ENCODE measurements at places on chromosomes 2 and 18.

GRCh38 chr18:78995740-78996395 lies 16.2 kb downstream of the SALL3 start:
- DNase-seq = no peak

DNA sequence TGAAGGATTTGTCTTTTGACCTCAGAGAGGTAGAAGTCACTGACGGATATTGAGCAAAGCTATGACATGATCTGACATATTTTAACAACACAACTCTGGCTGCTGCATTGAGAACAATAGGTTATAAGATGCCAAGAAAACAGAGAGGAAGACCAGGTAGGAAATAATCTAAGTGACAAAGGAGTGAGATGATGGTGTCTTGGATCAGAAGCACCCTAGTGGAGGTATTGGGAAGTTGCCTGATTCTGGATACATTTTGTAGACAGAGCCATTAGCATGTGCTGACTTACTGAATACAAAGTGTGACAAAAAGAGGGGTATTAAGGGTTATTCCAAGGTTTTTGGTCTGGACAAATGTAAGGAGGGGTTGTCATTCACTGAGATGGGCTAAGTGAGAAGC lies 1438.1 kb downstream of the DPP10 start:
- DNase-seq = no peak

- DNase-seq = peak; percentile 22
Observed at GRCh38 chr2:67840460-67841068, 222.2 kb downstream of the C1D start.

GRCh38 chr18:24296276-24296675 lies 101.3 kb downstream of the OSBPL1A start:
- DNase-seq = no peak

GRCh38 chr18:58542426-58543159 lies 86.3 kb downstream of the ALPK2 start:
- no peak for DNase-seq

DNA sequence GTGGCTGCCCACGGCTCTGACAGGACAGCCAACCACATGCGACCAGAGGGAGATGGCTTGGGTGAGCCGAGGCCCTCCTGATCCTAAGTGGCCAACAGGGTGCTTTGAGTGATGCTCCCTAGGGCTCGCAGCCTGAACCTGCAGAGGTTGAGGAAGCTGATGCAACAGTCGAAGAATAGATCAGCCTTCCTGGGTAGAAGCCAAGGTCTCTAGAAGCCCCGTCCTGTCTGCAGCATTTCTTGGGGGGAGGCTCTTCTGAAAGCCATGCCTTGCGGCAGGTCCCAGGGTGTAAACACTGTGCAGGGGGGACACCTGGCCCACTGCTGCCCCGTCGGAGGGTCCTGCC lies 136.4 kb downstream of the HDAC4 start:
- no peak for DNase-seq

DNA sequence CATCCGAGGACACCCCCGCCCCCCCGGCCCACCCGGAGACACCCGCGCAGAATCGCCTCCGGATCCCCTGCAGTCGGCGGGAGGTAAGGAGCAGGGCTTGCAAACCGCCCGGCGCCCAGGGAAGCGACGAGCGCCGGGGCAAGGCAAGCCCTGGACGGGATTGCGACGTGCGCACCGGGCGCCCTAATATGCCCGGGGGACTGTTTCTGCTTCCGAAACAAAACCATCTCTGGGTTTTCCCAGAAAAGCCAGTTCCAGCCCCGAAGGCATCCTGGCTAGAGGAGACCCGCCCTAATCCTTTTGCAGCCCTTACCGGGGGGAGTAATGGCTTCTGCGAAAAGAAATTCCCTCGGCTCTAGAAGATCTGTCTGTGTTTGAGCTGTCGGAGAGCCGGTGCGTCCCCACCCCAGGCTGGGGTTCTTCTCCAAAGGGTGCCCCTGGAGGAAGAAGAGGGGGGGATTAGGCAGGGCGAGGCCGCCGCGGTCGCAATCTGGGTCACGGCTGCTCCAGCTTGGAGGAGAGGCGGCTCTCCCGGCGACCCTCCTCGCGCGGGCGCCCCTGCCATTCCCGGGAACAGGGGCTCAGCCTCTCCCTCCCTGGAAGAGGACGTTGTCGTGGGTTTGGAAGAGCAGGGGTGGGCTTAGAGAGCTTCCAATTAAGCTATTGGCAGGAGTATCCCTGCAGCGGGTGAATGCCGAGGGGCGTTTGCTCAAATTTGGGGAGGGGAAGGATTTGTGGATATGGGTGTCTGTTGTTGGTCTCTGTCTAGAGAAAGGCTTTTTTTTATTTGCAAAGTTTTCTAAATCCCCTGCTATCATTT lies 521 bp downstream of the MYCN start:
- DNase-seq = peak; percentile 70

- no peak for DNase-seq
Observed at GRCh38 chr2:96810783-96811192, 5.3 kb upstream of the CNNM3 start.

- DNase-seq = no peak
Observed at GRCh38 chr2:74884118-74884762, 50.3 kb downstream of the HK2 start.

- DNase-seq = no peak
Observed at GRCh38 chr2:134490559-134490958, 228.2 kb downstream of the TMEM163 start.

GRCh38 chr2:83584672-83585071 lies 874.4 kb downstream of the SUCLG1 start:
- DNase-seq = no peak

DNA sequence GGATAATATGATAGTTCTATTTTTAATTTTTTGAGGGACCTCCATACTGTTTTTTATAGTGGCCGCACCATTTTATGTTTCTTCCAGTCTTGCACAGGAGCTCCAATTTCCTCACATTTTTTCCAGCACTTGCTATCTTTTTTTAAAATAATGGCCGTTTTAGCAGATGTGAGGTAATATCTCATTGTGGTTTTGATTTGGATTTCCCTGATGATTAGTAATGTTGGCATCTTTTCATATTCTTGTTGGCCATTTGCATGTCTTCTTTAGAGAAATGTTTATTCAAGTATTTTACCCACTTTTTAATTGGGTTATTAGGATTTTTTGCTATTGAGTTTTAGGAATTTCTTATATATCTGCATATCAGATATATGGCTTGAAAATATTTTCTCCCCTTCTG lies 29.9 kb upstream of the NAPG start:
- DNase-seq = no peak

DNA sequence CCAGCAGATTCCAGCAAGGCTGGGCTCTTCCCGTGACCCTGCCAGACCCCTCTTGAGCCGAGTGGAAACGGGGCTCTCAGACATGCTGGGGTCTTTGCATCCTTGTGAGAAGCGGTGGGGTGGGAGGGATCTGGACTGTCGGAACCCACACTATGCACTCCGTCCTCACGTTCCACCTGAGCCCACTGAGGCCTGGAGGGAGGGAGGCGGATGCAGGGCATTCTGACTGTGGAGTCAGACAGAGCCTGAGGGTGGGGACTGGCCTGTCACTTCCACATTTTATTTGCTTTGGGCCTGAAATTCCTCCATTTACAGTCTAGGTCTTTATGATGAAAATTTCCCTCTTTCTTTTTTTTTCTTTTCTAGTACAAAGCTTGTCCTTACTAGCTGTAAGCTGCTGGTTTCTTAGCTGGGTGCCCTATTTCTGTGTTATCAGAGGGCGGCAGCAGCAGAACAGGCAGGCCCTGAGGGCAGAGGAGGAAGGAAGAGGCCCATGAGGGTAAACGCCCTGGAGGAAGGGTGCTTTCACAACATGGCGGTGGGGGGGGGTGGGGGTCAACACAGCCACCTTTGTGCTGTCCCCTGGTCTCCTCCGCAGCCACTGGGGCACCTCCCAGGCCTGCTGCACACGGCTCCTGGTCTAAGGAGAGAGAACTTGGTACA lies 373.5 kb upstream of the MYT1L start:
- DNase-seq = no peak

- DNase-seq = no peak
Observed at GRCh38 chr2:215019085-215019484, 119.3 kb downstream of the ABCA12 start.

- no peak for DNase-seq
Observed at GRCh38 chr2:235940330-235940729, 227.9 kb downstream of the GBX2 start.

GRCh38 chr18:41873730-41874129 lies 81.3 kb upstream of the PIK3C3 start:
- no peak for DNase-seq

DNA sequence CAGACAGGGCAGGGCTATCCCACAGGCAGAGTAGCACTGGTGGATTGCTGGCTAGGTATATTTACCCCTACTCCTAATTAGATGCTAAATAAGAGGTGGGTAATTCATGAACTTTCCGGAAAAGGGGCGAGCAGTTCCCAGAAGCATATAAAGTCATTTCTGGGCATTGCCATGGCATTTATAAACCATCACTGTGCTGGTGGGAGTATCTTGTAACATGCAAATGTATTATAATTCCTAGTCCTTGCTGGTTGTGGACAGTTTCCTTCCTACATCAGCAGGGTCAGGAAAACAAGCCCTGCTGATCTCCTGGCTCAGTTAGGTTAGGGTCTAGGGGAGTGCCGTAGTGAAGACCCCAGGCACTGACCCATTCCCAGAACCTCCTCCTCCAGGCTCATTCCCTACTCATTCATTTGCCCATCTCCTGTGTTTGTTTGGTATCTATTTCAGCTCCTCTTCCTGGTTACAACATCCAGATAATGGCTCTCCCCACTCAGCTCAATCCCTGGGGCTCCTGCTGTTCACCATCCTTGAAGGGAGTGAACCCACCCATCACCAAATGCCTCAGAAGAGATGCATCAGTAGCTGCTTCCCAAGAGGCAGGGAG lies 282.7 kb downstream of the SRBD1 start:
- no peak for DNase-seq

GRCh38 chr2:62806231-62806630 lies 100.7 kb downstream of the EHBP1 start:
- DNase-seq = no peak

GRCh38 chr2:212282671-212283261 lies 255.8 kb downstream of the ERBB4 start:
- DNase-seq = no peak

GRCh38 chr2:239264838-239265651 lies 135.8 kb downstream of the HDAC4 start:
- no peak for DNase-seq

DNA sequence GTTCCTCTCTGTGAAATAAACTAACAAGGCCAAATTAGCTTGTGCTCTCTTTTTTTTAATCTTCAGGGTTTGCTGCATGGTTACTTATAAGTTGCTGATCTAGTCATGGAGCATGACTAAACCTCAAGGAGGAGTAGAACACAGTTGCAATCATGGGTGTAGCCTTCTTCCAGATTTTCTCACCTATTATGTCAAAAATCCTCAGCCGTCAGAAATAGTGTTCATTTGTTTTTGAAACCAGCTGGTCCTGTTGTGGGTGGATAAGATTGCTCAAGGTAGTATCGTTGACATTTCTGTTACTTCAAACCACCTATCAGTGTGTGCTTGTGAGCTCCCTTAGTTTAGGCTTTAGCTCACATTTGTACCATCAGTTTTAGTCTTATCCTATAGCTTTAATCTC lies 11.2 kb downstream of the RELCH start:
- no peak for DNase-seq

GRCh38 chr2:104078431-104079157 lies 775.3 kb upstream of the POU3F3 start:
- no peak for DNase-seq

GRCh38 chr2:111900859-111901258 lies 2.5 kb downstream of the MERTK start:
- no peak for DNase-seq

DNA sequence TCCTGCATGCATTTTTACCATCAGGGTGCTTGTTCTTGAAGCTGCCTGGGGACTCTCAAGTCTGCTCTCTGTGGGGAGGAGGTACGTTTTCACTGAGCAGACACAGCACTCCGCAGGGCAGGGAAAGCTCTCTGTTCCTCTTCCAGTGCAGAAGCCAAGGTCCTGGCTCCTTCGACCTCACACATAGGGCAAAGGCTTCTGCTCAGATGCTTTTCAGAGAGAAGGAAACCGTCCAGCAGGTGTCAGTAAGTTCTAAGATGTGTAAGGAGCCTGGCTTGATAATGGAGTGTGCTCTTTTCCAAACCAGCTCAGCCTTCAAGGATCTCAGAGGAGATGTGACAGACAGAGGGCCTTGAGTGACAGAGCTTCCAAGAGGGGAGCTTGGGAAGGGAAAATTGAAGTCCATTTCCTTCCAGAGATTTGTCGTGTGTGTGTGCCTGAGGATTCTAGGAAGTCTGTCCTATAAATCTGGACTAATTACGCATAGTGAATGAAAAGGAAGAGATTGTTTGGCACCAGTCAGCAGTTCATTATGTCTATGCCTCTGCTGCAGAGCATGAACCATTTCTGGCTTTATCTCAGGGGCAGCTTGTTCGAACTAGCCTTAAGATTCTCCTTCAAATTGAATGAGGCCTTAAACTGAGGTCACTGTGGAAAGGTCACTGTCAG lies 67.3 kb upstream of the UPP2 start:
- DNase-seq = no peak

DNA sequence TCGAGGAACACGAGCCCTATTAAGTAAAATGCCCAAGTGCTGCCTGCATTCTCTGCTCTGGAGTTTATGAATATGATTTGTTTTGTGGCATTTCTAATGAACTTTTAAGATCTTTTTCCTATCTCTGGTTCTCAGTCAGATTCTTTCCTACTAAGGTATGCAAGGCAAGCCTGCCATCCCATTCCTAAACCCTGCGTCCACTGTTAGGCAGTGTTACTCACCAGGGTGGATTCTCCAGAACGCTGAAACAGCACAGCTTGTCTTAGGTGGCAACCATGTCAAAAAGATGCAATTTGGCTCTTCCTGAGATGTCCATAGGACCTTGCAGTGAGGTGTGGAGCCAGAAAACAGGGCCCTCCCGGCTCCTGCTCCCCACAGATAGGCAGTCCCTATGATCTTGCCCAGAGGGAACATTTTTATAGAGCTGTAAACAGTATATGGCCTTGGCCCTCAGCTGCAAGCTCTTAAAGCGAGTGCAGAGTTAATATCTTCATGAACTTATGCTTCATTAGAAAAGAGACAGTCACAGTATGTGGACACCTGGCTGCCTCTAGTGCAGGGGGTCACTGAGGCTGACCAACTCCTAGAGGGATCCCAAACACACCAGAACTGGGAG lies 84.4 kb downstream of the TPGS2 start:
- no peak for DNase-seq

DNA sequence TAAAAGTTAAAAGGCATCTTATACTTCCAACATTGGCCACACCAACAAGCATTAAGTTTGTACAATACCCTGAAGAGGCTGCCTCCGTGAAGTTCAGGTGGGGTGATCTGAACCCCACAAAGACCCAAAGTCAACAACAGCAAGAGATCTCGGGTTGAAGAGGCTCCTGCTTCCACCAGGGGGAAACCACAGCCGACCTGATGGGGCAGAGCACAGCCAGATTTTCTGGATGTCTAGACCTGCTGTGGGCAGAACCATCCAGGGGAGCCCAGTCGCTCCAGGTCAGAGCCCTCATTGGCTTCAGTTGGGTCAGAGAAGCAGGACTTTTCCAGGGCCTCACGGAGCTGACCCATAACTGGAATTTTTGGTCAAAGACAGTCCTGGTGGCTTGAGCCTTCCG lies 66.5 kb upstream of the ACKR3 start:
- DNase-seq = no peak

GRCh38 chr2:64629875-64630274 lies 23.8 kb downstream of the SERTAD2 start:
- DNase-seq = no peak

Measured in hypothalamus (tissue), 51 donors.